Forelimb muscle (tissue), 1 donor: ENCODE measurements at places on chromosomes 2 and 18. TPM values are rescaled to one million over a fixed set of nuclear protein-coding genes. Genes with fewer than 3 reads are reported as not detected.

Gene PSMA8
- polyA plus RNA-seq = not detected

Gene IL36A
- not detected for polyA plus RNA-seq

Gene KIF1A
- 3.6 TPM for polyA plus RNA-seq

Gene GALR1
- polyA plus RNA-seq = 0.01 TPM

Gene SP110
- polyA plus RNA-seq = 11.9 TPM

Gene UGT1A10
- polyA plus RNA-seq = not detected

Gene LIPG
- 4.4 TPM for polyA plus RNA-seq

Gene KCNS3
- polyA plus RNA-seq = 6.0 TPM

Gene ARHGAP28
- polyA plus RNA-seq = 22.5 TPM

Gene SMYD1
- 375 TPM for polyA plus RNA-seq

Gene PAIP2B
- polyA plus RNA-seq = 5.1 TPM

Gene RAD51AP2
- 0.11 TPM for polyA plus RNA-seq

Gene TMEM214
- polyA plus RNA-seq = 68.0 TPM

GRCh38 chr2:237639836-237640220 lies 12.4 kb downstream of the LRRFIP1 start:
- no peak for DNase-seq

GRCh38 chr2:43178602-43179542 lies 47.5 kb downstream of the ZFP36L2 start:
- DNase-seq = no peak

DNA sequence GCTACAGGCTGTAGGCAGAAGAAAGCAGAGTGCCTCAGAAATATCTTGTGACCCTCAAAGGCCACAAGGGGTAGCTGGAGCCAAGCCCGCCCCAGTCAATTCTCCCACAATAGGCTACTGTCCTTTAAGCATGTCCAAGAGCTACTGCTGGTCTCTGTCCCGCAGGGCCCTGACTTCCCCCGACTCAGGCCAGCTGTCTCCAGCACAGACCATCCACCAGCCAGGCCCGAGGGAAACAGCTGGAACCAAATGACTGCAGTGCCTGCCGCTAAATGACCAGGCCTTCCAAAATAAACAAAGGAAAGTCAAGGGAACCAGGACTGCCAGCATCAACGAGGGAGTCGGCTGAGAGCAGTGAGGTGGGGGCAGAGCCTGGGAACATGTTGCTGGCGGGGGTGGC lies 36.7 kb downstream of the MCFD2 start:
- DNase-seq = no peak

GRCh38 chr2:151665959-151666358 lies 68.3 kb downstream of the NEB start:
- DNase-seq = no peak

DNA sequence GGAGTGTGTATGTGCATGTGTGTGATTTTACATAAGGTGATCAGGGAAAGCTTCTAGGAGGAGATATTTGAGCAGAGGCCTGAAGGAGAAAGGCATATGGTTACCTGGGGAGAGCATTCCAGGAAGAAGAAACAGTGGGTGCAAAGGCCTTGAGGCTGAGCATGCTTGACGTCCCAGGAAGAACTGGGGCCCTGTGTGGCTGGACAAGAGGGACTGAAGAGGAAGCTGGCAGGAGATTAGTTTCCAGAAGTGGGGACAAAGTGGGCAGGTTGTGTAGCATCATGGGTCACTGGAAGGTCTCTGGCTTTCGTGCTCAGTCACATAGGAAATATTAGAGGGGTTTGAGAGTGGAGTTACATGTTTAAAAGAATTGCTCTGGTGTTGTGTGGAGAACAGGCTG lies 42.0 kb upstream of the POLE4 start:
- no peak for DNase-seq

DNA sequence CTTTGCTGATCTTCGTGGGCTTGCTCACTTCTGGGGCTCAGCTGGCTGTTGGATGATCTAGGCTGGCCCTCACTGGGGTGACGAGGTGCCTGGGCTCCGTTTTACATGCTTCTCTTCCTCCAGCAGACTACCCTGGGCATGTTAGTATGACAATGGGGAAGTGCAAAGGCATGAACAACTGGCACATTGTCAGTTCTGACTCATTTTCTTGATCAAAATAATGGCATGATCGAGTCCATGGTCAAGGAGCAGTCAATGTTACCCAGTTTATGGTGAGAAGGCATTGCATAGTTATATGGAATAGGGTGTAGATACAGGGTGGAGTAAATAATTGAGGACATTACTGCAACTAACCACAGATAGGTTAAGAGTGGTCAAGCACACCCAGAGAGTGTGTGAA lies 10.0 kb upstream of the UPP2 start:
- DNase-seq = no peak

DNA sequence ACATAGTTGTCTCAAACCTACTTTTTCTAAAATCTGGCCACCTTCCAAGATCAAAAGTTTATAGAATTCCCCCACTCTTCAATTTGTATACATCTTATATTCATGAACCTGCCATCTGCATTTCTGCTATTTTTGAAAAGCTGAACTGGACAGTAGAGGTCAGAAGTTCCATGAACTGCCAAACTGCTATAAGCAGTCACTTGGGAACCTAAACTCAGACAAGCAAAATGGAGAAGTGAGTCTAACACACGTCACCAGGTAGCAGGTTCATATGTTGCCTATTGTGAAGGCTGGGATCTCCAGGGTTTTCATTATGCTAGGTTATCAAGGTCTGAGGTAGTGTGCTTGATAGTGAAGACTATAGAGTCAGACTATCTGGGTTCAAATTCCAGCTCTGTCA lies 2.0 kb upstream of the MYO1B start:
- no peak for DNase-seq

GRCh38 chr2:115549611-115550130 lies 1107.2 kb downstream of the DPP10 start:
- no peak for DNase-seq

GRCh38 chr18:70385474-70385873 lies 96.6 kb downstream of the SOCS6 start:
- DNase-seq = no peak

DNA sequence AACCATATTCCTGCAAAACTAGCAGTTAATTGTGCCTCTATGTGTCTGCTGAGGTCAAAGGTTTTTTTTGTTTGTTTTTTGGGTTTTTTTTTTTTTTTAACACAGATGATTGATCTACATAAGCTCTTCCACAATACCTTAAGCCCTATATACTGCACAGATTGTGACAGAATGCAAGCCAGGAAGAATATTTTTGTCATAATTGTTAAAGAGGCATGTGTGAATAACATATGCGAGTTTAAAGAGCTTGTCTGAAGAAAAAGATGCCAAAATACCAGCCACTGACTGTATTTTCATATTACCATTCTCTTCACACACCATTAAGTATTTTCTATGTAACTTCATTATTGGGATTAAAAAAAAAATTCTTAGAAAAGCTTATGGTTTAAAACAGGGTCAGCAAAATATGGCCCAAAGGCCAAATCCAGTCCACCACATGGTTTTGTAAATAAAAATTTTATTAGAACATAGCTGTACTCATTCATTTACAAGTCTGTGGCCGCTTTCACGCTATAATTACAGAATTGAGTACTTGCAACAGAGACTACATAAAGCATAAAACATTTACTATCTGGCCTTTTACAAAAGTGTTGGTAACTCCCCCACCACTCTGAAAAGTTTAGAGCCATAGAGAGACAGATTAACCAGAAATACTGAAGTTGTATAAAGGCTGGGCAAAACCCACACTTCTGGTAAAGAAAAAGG lies 89.9 kb downstream of the TRIP12 start:
- no peak for DNase-seq

DNA sequence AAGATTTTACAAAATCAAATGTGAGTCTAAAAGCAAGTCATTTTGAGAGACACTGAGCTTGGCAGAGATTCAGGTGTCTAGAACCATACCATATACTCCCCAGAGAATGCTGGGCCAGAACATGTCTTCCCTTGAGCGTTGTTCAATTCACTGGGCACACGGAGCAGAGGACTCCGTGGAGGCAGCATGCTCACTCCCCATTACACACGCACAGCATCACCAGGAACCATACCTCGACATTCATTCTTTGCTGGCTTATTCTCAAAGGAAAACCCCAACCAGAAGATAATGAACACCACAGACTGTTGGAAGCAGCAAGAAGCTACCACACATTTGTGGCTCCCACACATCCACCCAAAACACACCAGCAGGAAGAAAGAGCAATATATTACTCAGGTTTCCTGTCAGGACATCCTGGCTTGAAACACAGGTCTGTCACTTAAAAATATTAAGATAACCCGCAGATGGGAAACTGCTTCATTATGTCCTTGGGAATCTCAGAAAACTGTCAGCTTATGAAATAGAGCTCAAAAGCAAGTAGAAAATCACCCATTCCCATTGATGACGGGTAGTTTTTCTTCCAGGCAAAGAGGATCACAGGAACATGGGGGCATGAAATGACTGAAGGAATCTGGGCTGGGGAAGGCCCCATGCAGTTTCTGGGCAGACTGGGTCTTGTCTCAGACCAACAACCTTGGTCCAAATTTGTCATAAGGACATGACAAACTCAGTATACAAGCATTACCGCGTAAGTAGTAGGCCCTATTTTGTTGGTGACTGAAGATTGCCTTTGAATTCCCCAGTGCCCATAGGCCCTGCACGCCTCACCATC lies 46.4 kb downstream of the PCBP1 start:
- no peak for DNase-seq

DNA sequence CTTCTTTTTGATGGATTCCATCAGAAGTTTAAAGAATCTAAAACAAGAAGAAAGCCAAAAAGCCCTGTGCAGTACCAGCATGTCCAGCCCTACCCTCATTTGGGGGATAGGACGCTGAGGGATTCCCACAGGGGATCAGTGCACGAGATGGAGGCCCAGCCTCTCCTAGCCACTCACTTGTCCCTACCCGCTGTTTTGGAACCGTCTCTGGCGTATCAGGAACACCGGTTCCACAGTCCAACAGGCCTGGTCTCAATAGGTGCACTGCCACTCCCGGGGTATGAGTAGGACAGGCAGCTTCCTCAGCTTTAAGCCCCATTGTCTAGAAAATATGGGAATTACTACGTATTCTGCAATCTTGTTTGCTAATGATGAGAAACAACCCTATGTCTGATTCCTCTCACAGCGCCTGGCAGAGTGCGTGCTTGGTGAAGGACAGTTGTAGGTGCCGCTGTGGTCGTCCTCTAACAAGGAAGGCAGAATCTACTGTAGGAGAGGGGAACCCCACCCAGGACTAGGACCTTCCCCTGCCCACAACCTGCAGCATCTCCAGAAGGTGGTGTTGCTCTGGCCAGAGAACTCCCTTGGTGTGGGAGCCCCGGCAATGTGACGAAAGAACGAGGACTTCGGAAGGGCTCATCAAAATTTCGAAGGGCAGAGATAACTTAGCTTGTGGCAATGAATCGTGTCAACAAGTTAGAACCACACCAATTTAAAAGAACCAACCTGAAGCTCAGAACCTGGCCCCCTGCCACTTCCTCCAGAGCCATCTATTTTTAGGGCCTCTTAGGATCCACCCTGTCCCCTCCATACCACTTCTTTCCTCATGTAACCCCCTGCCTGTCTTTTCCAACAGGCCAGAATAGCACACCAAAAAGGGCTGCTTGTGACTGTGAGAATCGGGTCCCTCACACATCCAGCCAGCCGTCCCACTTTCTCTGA lies 71.7 kb downstream of the POLR1A start:
- no peak for DNase-seq

GRCh38 chr18:6543330-6543908 lies 128.7 kb upstream of the L3MBTL4 start:
- DNase-seq = no peak

DNA sequence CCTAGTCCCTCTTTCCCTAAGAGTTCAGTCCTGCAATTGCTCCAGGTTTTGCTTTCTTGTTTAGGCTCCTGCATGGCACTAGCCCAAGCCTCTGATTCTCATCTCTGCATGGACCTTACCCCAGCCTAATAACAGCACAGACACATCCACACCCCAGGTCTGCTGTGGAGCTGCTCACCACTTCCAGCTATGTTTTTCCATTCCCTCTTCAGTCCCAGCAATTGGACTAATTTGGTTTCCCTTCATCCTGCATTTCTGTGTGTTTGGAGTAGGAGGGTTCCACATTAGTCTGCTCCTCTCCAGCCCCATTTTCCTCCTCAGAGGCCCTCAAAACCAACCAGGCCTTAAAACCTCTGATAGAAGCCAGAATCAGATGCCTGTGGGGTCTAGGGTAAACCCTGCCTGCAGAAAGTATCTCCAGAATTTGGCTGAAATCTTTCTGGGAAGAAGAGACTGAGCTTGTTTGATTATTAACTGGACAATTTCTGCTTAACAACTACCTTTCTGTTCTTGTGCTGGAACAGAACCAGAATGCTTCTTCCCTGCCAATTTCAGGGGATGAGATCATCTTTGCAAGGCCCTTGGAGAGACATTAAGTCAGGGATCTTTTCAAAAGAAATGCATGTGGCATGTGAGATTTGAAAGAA lies 95.9 kb downstream of the GFPT1 start:
- DNase-seq = peak; percentile 80

DNA sequence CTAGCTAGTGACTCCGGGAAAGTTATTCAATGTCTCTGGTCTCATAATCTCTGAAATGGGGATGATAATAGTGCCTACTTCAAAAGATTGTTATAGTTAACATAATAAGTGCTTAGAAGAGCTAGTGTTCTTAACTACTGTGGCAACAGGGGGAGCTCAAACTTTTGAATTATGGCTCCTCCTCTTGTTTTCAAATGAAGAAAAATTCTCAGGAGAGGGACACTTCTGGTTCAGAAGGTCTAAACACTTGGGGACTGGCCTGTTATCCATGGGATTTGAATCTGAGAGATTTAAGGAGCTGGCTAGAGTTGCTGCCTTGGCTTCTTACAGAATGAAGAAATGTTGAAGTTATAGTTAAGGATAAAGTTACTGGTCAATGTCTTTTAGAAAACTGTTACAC lies 92.2 kb upstream of the ITGB6 start:
- no peak for DNase-seq

GRCh38 chr2:18637196-18637595 lies 47.8 kb upstream of the NT5C1B start:
- no peak for DNase-seq

- no peak for DNase-seq
Measured at GRCh38 chr2:2703762-2704427, 372.8 kb upstream of the MYT1L start.

- no peak for DNase-seq
Measured at GRCh38 chr2:148493822-148494563, 150.6 kb upstream of the EPC2 start.

DNA sequence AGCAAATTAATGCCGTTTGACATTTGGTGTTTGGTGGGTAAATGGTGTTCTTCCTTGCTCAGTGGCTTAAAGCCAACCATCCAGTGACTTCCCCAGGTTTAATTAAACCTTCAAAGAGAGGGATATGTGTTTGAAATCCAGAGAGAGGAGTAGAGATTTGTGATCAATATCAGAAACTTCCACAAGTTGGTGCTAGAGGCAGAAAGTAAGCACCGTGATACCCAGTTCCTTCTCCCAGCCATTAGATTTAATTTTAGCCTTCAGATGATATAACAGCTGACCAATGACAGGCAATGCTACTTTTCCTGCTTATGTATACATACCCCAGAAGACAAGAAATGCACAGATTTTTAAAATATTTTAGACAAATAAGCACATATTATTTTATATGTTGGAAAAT lies 398.5 kb downstream of the CDH2 start:
- DNase-seq = no peak

- DNase-seq = no peak
Measured at GRCh38 chr18:498931-499775, 1.3 kb downstream of the COLEC12 start.
